Left cardiac atrium (tissue), 4 donors: ENCODE measurements at places on chromosomes 16 and 17. TPM values are rescaled to one million over a fixed set of nuclear protein-coding genes. Genes with fewer than 3 reads are reported as not detected.

SEZ6 gene
- 0.12 TPM for total RNA-seq

TMEM92 gene
- total RNA-seq: 0.10 TPM

KCTD13 gene
- total RNA-seq: 7.6 TPM

ARL5C gene
- total RNA-seq: not detected

TPSB2 gene
- 9.3 TPM for total RNA-seq

OR1F1 gene
- not detected for total RNA-seq

B4GALNT2 gene
- total RNA-seq: not detected

FAM20A gene
- total RNA-seq: 9.0 TPM

GAST gene
- not detected for total RNA-seq

GFOD2 gene
- total RNA-seq: 11.7 TPM

CCL3 gene
- 1.1 TPM for total RNA-seq

MT3 gene
- 8.2 TPM for total RNA-seq

WSCD1 gene
- total RNA-seq: 2.6 TPM

ZG16B gene
- not detected for total RNA-seq

DNASE1L2 gene
- 0.29 TPM for total RNA-seq
